Stimulated activated CD4-positive, alpha-beta T cell treated with anti-CD3 and anti-CD28 coated beads, Interleukin-4, amount 100 ng/mL, for 24 hours (primary cell): ENCODE measurements at places on chromosomes 3 and 15.

DNA sequence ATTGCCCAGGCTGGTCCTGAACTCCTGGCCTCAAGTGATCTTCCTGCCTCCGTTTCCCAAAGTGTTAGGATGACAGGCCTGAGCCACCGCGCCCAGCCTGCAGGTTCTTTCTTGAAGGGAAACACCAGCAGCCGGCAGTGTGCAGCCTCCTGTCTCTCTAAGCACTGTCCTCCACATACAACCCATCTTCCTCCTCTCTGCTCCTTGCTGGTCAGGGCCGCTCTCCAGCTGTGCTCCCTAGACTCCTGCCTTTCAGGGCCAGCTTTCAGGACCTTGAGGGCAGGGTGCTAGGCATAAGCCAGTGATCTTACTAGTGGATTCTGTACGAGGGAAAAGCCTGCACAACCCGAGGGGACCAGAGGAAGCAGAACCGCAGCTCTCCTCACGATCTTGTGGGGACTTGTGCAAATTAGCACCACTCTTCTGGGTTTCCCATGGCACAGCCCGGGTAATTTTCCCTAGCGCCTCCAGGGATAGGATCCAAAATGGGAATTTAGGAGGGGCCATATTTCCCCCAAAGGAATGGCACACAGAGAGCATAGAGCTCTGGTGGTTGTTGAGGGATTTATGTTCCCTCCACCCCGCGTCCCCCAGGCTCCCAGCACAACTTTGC lies 18.2 kb upstream of the CORO2B start:
- DNase-seq = no peak

GRCh38 chr3:167466966-167467365 lies 6.9 kb downstream of the SERPINI2 start:
- DNase-seq = no peak

- no peak for DNase-seq
Measured at GRCh38 chr15:42994546-42994945, 74.0 kb upstream of the TTBK2 start.

DNA sequence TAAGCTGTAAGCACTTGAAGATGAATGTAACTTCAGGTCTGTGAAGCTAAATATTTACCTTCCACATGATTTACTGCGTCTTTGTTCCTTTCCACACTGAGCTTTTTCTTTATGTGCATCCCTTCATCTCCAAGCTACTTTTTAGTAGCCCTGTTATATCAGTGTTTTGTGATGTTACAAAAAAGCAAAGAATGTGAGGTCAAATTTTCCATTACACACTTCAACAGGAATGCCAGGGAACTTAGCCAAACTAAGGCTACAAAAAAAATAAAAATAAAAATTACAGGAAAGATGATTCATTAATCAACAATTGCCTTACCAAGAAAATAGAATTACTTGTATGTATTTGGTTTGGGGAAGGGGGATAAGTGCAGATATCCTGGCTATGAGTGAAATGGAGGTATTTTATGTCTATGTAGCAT lies 73.0 kb downstream of the FILIP1L start:
- DNase-seq = no peak

DNA sequence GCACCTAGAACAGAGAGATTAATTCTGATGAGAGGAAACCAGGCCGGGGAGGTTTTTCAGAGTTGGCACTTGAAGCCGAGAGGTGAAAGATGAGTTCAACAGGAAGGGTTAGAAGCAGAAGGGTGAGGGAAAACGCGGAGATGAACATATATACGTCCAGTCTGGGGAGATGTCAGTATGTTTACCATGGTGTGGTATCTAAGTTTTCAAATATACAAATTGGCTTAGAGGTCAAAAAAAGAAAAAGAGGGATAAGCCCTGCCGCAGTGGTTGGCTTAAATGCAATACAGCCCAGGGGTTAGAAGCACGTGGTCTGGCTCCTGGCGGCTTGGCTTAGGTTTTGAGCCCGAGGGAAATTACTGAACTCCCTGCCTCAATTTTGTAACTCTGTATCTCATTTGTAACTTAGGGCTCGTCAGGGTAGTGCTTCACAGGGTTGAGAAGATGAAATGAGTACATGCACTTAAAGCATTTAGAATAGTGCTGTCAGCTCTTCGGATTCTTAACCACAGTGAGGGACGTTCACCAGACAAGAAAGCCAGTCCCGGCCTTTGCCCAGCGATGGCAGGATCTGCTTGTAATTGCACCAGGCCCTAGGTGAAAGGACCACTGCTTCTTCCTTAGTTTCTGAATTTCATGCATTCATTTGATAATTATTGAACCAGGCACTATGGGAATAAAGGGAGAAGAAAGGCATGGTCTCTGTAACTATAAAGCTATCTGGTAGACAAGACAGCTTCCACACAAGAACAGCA lies 6.4 kb downstream of the HES1 start:
- DNase-seq = no peak

DNA sequence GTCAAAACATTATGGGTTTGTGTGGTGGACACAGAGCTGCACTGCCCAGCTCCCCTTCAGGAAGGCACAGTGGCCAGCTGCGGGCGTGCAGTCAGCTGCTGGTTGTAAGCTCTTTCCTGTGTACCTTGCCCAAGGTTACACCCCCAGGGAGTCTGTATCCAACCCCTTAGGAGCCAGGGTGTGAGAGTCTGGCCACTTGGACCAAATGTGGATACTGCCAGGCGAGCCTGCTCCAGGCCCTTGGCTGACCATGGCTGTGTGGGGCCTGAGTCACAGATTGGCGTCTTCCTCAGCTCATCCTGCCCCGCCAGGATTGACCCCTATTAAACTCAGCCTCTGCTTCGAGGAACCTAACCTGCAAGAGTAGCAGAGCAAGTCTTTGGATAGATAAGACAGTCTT lies 56.9 kb downstream of the ABHD5 start:
- DNase-seq = no peak

- no peak for DNase-seq
Measured at GRCh38 chr3:159711560-159712333, 276.9 kb upstream of the IL12A start.

DNA sequence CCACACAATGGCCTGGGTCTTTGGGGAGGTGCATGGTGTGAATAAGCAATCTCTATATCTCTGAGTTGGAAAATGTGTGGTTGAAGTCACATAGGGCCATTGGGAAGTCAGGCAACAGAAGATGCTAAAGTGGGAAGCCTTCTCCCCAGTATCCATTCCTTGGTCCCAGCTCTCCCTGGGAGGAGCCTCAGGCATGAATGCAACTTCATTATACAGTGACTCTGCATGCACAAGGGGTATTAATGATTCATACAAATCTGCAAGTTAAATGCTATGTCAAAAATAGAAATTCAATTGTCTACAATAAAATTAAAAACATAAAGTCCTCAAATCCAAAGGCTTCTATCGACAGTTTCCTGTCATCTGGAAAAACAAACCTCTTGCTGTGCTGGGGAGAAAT lies 108.8 kb downstream of the RAB11A start:
- DNase-seq = no peak

DNA sequence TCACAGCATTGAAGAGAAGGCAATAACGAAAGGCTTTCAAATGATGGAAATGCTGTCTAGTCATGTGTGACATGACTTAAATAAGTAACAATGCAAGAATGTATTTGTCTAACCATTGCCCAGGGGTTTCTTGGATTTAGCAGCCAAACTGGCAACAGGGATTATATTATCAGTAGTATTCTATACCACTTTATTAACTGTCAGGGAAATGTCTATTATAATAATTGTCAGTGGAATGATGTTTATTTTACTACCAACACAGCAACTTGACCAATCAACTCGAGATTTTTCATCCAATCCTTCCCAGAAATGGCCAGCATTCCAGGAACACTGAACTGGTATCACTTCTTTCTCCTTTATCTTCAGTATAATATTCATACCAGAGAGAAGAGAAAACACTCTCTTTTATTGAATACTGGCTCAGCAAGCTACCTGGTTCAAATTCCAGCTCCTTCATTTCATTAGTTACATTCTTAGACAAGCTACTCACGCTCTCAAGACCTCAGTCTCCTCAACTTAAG lies 66.2 kb downstream of the FOXP1 start:
- DNase-seq = no peak

DNA sequence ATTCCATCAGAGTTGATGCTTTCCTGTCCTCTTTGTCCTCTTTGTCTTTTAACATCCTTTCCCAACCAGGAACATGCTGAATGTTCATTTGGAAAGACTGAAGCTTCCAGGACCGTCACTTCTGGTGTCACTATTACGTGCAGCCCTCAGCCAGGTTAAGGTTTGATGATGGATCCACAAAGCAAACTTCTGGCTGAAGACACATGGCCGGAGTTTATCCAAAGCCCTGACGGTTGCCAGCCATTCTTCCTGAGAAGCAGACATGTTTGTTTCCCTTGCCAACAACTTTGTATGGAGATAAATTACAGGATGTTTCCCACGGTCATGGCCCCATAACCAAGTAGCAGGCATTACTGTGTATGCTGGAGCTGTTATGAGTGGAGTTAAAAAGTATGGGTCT lies 236.9 kb downstream of the THSD4 start:
- DNase-seq = no peak

DNA sequence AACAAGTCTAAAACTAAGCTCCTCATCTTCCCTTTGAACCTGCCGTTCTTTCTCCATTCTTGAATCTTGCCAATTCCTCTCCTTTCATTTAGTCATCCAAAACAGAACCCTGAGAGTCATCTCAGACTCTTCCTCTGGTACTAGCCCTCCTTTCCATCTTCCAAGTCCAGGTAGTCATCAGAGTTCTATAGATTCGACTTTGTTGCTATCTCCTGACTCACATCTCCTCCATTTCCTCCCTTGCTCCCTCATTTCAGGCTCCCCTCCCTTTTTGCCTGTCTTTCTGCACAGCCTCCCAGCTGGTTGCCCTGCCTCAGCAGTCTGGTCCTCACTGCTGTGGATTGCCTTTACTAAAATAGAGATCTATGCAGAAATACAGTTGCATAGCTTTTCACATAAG lies 4.7 kb downstream of the ATG7 start:
- no peak for DNase-seq

DNA sequence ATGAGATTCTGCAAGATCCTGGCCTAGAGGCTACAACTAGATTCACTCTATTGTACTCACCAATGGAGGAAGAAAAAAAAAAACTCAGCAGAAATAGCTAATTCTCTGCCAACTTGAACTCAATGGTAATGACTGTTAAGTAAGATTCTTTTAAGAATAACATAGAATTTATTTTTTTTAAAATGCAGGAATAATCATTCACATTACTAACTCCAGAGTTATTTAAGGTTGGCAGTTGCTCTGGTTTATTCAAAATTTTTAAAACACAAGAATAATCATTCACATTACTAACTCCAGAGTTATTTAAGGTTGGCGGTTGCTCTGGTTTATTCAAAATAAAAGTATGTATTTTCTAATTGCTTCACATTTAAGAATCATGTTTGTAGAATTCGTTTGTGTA lies 1071.9 kb downstream of the IGSF11 start:
- no peak for DNase-seq

GRCh38 chr15:88394553-88395145 lies 72.5 kb downstream of the MRPL46 start:
- no peak for DNase-seq

DNA sequence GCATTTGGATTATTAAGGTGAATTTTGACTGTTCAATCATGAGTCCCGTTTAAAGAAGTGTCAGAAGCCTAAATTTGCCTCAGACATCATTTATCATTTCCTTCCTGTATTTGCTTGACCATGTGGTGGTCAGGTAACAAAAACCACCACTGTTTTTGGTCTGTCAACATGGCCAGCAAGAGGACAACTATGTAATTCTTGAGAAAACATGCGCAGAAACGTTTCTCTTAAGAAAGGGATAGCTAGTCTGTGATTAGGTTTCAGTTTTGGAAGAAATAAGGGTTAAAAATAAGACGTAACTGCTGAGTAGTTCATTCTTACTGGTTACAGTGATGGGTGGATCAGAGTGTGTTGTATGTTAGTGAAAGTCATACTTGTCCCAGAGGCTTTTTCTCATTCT lies 204.5 kb downstream of the AKAP13 start:
- DNase-seq = no peak

DNA sequence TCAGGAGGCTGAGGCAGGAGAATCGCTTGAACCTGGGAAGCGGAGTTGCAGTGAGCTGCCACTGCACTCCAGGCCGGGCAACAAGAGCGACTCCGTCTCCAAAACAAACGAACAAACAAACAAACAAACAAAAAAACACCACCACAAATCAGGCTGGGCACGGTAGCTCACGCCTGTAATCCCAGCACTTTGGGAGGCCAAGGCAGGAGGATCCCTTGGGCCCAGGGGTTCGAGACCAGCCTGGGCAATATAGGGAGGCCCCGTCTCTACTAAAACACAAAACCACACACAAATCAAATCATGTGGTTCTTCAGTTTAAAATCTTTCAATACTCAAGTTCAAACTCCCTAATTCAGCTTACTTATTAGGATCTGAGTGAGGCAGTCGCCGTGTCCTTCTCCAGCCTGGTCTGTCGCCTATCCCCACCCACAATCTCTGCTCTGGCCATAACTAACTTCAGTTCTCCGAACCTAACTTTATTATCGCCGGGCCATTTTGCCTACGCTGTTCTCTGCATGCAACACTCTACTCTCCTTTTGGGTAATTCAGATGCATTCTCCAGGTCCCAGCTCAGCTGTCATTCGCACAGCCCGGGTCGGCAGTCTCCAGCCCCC lies 660 bp upstream of the RTF1 start:
- DNase-seq = no peak

GRCh38 chr3:9247361-9247940 lies 2.0 kb downstream of the SRGAP3 start:
- DNase-seq = no peak

DNA sequence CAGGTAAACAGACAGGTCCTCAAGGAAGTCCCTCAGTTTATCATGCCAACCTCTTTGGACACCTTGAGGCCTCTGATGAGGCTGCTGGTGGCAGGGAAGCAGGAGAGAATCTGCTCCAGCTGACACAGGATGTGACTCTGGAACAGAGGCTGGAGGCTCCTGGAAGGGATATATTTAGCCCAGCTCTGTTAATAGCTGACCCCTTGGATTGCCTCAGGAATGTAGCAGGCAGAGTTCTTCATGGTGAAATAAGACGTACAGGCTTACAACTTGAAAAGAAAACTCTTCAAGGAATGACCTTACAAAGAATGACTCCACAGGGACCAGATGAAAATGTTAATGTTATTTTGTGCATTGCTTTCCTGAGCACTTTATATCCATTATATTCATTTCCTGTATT lies 90.5 kb downstream of the AQP9 start:
- no peak for DNase-seq

- DNase-seq = no peak
Measured at GRCh38 chr3:146227486-146227885, 23.4 kb downstream of the PLSCR4 start.

DNA sequence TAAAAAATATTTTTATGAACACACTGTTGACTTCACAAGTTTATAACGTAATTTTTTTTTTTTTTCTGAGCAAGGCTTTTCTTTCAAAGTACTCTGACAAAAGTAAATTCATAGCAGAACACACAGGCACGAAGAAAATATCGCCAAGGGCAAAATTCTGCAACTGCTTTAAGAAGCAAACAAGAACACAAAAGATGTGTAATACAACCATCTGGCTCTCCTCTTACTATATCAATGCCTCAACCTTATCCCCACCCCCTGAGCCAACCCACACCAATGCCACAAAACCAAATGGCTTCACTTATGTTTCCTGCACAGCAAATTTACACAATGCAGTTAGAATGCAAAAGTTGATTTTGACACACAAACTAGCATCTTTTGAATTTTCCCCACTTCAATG lies 274.2 kb downstream of the FOXP1 start:
- DNase-seq = peak; percentile 59
